Right lobe of liver (tissue), 6 donors: ENCODE measurements at places on chromosomes 6 and 20. TPM values are rescaled to one million over a fixed set of nuclear protein-coding genes. Genes with fewer than 3 reads are reported as not detected.
A peak's percentile ranks its signal among the peaks of the same experiment; 100 is the strongest.

TIAM2 gene
- total RNA-seq: 2.1 TPM

LY6G6F gene
- total RNA-seq: not detected

OR12D3 gene
- total RNA-seq: not detected

SCGN gene
- 0.74 TPM for total RNA-seq

BCLAF1 gene
- 30.5 TPM for total RNA-seq

PTPRA gene
- 18.6 TPM for total RNA-seq

CLVS2 gene
- total RNA-seq: not detected

HCK gene
- total RNA-seq: 2.9 TPM

- H3K36me3 ChIP-seq: peaks cover 8% of the 10 kb centered on the region
- H3K27ac ChIP-seq: no peak overlapping the region
- DNase-seq: no peak
- H3K27me3 ChIP-seq: no peaks in the 10 kb centered on the region
- peaks cover 32% of the 10 kb centered on the region for H3K4me1 ChIP-seq
- no peak overlapping the region for H3K4me3 ChIP-seq
These were observed 150.8 kb upstream of the RIPOR2 start for GRCh38 chr6:25086500-25087091.

DNA sequence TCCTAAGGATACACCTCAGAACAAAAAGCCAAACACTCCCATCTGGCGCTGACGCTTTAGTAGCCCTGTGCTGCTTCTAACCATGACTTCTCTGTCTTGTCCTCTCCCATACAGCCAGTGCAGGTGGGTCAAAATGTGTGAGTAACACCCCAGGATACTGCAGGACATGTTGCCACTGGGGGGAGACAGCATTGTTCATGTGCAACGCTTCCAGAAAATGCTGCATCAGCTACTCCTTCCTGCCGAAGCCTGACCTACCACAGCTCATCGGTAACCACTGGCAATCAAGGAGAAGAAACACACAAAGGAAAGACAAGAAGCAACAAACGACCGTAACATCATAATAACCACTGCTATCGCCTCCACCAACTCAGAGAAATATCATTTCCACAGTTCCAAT lies 1.4 kb downstream of the DEFB132 start:
- no peak overlapping the region for H3K27ac ChIP-seq
- H3K36me3 ChIP-seq: no peaks in the 10 kb centered on the region
- H3K4me1 ChIP-seq: peaks cover 11% of the 10 kb centered on the region
- H3K27me3 ChIP-seq: no peaks in the 10 kb centered on the region
- no peak for DNase-seq

- no peak for DNase-seq
- no peak overlapping the region for H3K27ac ChIP-seq
- no peaks in the 10 kb centered on the region for H3K36me3 ChIP-seq
- no peaks in the 10 kb centered on the region for H3K4me1 ChIP-seq
- H3K27me3 ChIP-seq: no peaks in the 10 kb centered on the region
These were observed 195.2 kb upstream of the HS3ST5 start for GRCh38 chr6:114537977-114538376.

- DNase-seq: no peak
These were observed 222.7 kb upstream of the NOX3 start for GRCh38 chr6:155678361-155678760.

DNA sequence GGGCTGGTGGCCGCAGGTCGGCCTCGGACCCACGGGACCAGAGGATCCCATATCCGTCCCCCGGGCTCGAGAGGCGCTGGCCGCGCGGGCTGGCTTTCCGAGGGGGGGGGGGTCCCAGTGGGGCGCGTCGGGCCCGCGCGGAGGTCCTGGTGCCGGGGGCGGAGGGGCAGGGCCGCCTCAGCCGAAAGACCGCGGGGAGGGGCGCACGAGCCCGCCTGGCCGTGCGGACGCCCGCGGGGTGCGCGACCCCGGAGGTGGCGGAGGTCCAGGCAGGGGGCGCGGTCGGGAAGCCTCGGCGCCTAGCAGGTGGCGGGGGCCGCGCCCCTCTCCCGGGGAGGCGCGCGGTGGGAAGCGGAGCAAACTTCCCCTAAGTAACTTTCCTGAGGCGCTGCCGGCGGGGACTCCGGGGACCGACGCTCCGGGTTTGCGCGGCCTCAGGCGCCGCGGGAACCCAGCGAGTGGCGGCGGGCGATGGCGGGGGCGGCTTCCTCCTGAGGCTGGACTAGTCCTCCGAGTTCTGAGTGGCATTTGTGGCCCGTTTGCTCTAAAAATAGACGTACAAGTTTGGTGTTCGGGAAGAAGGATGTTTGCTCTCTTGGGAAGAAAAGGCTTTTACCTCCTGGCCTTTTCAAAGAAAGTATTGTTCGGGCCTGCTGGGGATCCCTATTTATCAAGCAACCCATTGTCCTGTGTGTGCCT lies 26.5 kb upstream of the BTBD3 start:
- H3K27ac ChIP-seq: peak overlapping the region; percentile 72
- H3K27me3 ChIP-seq: no peaks in the 10 kb centered on the region
- no peaks in the 10 kb centered on the region for H3K36me3 ChIP-seq

DNA sequence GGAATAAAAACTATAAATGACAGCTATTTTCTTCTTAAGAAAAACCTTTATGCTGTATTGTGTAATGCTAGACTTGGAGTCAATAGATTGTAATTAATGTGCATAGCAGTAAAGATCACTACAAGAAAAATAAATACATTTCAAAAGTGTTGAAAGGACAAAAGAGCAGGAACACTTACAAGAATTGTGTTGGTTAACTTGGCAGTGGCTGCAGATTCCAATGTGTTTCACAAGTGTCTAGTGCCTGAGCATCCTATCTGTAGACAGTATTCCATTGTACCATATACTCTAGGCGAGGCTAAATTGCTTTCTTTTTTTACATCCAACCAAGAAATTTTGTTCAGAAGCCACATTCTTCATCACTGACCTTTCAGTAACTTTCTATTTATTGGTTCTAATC lies 924.1 kb downstream of the EPHA7 start:
- H3K36me3 ChIP-seq: no peaks in the 10 kb centered on the region
- no peak overlapping the region for H3K27ac ChIP-seq

GRCh38 chr20:22545045-22545444 lies 39.3 kb downstream of the FOXA2 start:
- H3K27me3 ChIP-seq: no peaks in the 10 kb centered on the region
- H3K36me3 ChIP-seq: no peaks in the 10 kb centered on the region
- H3K27ac ChIP-seq: no peak overlapping the region
- no peak for DNase-seq

DNA sequence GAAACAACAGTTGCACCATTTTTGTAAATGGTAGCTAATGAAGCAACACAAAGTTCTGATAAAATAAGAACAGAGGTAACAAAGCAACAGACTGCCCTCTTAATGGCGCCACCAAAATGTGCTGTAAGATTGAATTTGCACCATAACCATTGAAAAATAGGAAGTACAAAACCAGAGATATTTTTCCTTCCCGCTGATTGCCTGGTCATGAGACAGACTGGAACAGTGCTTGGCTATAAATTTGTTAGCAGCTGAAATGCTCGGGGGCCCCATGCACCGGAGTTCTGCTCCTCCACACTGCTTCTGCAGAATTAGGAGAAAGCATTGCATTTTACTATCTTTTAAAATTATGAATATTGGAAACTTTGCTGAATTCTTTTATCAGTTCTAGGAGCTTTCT lies 164.4 kb upstream of the QKI start:
- H3K27me3 ChIP-seq: no peaks in the 10 kb centered on the region
- DNase-seq: no peak
- H3K4me3 ChIP-seq: no peak overlapping the region

- H3K4me1 ChIP-seq: no peaks in the 10 kb centered on the region
- no peak overlapping the region for H3K27ac ChIP-seq
- H3K4me3 ChIP-seq: no peak overlapping the region
- DNase-seq: no peak
These were observed 2.5 kb upstream of the TULP4 start for GRCh38 chr6:158309814-158310213.

GRCh38 chr20:20597966-20598365 lies 114.5 kb downstream of the RALGAPA2 start:
- peaks cover 4% of the 10 kb centered on the region for H3K36me3 ChIP-seq
- no peaks in the 10 kb centered on the region for H3K27me3 ChIP-seq
- DNase-seq: no peak
- H3K4me3 ChIP-seq: no peak overlapping the region

- no peak for DNase-seq
- H3K36me3 ChIP-seq: no peaks in the 10 kb centered on the region
- no peaks in the 10 kb centered on the region for H3K4me1 ChIP-seq
- H3K27ac ChIP-seq: no peak overlapping the region
These were observed 385.7 kb upstream of the MMS22L start for GRCh38 chr6:97668716-97669115.

- H3K4me1 ChIP-seq: no peaks in the 10 kb centered on the region
- H3K27ac ChIP-seq: no peak overlapping the region
- no peak for DNase-seq
- no peaks in the 10 kb centered on the region for H3K36me3 ChIP-seq
- no peaks in the 10 kb centered on the region for H3K27me3 ChIP-seq
- H3K4me3 ChIP-seq: no peak overlapping the region
These were observed 186.5 kb upstream of the TSHZ2 start for GRCh38 chr20:52785679-52786078.

DNA sequence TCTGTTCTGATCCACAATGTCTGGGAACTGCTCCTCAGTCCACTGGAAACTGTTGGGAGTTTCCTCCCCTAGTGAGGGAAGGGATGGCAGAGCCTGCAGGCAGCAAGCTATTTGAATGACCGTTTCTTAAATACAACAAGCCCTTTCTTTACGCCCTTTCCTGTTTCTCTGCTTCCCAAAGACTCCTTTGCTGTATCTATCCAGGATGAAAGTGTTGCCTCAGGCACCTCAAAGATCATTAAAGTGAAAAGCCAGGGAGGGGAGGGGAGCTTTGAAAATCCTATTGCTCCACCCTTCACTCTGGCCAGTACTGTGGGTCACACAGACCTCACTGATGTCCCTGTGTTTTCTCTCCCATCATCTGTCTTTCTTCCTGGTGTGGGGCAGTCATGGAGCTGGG lies 213.1 kb downstream of the RNF144B start:
- no peaks in the 10 kb centered on the region for H3K36me3 ChIP-seq
- H3K4me1 ChIP-seq: peaks cover 11% of the 10 kb centered on the region
- H3K27me3 ChIP-seq: no peaks in the 10 kb centered on the region
- H3K4me3 ChIP-seq: no peak overlapping the region
- H3K27ac ChIP-seq: no peak overlapping the region

- no peak overlapping the region for H3K4me3 ChIP-seq
- no peaks in the 10 kb centered on the region for H3K27me3 ChIP-seq
- H3K27ac ChIP-seq: no peak overlapping the region
- DNase-seq: no peak
These were observed 98.3 kb downstream of the ELOVL5 start for GRCh38 chr6:53250176-53251032.

- no peaks in the 10 kb centered on the region for H3K36me3 ChIP-seq
- H3K27ac ChIP-seq: no peak overlapping the region
- DNase-seq: no peak
- H3K4me1 ChIP-seq: no peaks in the 10 kb centered on the region
- no peaks in the 10 kb centered on the region for H3K27me3 ChIP-seq
- H3K4me3 ChIP-seq: no peak overlapping the region
These were observed 4.8 kb upstream of the GTF2H4 start for GRCh38 chr6:30903236-30903635.

GRCh38 chr20:21291026-21291425 lies 12.1 kb upstream of the XRN2 start:
- H3K4me1 ChIP-seq: no peaks in the 10 kb centered on the region
- no peak for DNase-seq
- H3K27ac ChIP-seq: no peak overlapping the region
- no peak overlapping the region for H3K4me3 ChIP-seq
- no peaks in the 10 kb centered on the region for H3K36me3 ChIP-seq

GRCh38 chr6:23414051-23414445 lies 712.0 kb upstream of the NRSN1 start:
- no peaks in the 10 kb centered on the region for H3K36me3 ChIP-seq
- no peaks in the 10 kb centered on the region for H3K4me1 ChIP-seq
- DNase-seq: no peak
